ENCODE measurements at places on chromosomes 13 and 19.

GRCh38 chr13:28055357-28055756 lies 45.0 kb downstream of the FLT3 start:
- DNase-seq: no peak

- DNase-seq: no peak
Measured at GRCh38 chr19:3660493-3661219, 34.1 kb upstream of the CACTIN start.

DNA sequence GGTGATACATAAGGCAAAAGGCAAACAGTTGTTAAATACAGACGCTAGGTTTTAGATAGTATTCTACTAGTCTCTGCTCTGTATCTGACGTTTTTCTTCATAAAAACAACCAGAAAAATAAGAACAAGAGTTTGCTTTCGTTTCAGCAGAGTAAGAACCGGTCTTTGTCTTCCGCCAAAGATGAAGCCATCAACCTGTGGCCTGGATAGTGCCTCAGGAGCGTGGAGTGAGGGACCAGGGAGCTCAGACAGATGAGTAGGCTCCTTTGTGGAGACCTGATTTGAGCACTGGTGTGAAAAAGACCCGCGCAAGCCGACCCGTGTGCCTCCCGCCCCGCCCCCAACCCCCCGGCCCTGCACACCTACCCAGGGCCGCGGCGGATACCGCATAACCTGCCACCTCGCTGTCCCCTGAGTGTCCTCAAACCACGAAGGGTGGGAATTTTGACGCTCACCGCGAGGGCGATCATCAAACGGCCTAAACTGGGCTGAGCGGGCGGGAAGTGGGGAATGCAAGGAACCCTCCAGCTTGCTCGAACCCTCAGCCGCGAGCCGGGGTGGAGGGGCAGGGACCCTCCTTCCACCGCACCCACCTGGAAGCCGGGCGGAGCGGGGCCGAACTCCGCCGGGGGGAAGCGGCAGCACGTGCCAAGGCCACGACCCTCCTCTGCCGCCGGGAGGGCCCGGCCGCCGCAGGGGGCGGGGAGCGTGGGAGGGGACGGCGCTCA lies 866 bp upstream of the LMO7 start:
- no peak for DNase-seq

DNA sequence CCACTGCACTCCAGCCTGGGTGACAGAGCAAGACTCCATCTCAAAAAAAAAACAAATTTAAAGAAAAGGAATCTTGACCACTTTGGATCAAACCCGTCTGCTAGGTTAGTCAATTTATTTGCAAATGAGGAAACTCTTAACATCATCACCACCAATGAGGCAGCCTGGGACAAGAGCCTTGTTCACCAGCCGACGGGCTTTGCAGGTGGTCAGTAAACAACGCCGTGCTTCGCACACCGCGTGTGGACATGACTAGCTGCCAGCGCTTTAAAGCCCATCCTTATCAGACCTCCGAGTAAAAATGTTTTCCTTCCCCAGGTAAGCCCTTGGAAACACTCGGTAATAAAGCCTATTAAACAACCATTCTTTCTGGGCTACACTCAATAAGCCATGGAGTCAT lies 41.9 kb downstream of the INSR start:
- DNase-seq: no peak

DNA sequence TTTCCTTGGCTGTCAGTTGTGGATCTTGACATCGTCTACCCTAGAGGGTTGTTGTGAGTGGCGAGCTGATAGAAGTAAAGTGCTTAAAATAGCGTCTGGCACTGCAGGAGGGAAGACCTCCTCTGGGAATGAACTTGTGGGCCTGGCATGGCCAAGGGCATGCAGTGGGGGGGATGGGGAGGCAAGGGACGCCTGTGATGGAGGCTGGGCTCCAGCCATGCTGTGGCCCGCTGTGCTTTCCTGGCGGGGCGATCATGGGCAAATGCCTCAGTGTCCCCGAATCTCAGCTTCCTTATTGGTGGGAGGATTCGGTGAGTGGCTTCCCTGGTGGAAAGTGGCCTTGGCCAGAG lies 10.7 kb downstream of the CARM1 start:
- no peak for DNase-seq

All from Calu3 (cell line).